ENCODE measurements at places on chromosomes 11 and 22. TPM values are rescaled to one million over a fixed set of nuclear protein-coding genes. Genes with fewer than 3 reads are reported as not detected.

C22orf15 gene
- polyA plus RNA-seq = 3.1 TPM

TUG1 gene
- polyA plus RNA-seq = 60.6 TPM

SAA1 gene
- not detected for polyA plus RNA-seq

RASSF7 gene
- 24.2 TPM for polyA plus RNA-seq

TRIM51 gene
- polyA plus RNA-seq = not detected

APOBEC3C gene
- polyA plus RNA-seq = 32.0 TPM

C11orf16 gene
- polyA plus RNA-seq = not detected

CARD18 gene
- polyA plus RNA-seq = not detected

TMEM191B gene
- 1.8 TPM for polyA plus RNA-seq

BIRC3 gene
- polyA plus RNA-seq = 1.3 TPM

UEVLD gene
- polyA plus RNA-seq = 13.8 TPM

MLC1 gene
- 0.10 TPM for polyA plus RNA-seq

BTG4 gene
- polyA plus RNA-seq = not detected

FAM83F gene
- not detected for polyA plus RNA-seq

NCAM1 gene
- 0.09 TPM for polyA plus RNA-seq

TMEM151A gene
- polyA plus RNA-seq = 0.07 TPM

RBMXL2 gene
- polyA plus RNA-seq = not detected

LYVE1 gene
- polyA plus RNA-seq = not detected
